ENCODE measurements at places on chromosomes 4 and X.
A peak's percentile ranks its signal among the peaks of the same experiment; 100 is the strongest.

DNA sequence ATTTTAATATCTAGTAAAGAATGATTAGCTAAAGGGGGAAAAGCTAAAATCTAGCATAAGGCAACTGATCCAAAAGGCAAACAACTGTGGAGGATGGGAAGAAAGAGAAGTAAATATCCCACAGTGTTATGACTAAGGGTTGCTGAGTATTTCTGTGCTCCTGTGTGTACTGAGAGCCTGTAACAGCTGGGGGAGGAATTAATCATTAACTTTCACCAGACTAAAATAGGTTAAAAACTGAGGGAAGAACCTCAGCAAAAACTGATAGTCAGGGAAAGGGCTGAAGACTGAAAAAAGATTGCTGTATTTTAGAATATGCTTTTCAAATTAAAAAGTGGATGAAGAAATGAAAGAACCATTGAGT lies 365.9 kb downstream of the CXXC4 start:
- no peak for DNase-seq

DNA sequence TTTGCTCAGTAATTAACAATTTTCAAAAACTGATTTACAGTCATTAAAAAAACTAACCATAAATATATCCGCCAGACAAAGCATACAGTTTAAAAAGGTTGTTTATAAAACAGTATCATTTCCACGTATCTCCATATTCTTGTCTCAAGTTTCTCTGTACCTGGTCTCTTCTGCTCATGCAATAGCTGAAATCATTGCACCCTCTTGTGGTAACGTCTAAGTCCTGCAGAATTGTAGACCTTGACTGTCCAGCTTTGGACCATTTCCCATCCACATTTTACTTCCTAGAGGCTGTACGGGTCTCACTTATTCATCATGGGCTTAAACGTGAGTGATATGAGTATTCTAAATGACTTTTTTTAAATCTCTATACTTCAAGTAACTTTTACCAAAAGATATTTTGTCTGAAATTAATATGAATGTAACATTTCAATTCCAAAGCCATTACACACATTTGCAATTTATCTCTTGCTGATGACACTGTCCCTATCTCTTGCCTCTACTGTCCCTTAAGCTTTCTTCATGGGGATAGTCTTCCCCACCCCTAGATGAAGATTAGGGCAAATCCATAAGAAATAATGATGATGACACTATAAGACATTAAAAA lies 118.5 kb downstream of the BTC start:
- peak; percentile 66 for DNase-seq

GRCh38 chr4:18529482-18529881 lies 507.9 kb upstream of the LCORL start:
- no peak for DNase-seq

GRCh38 chrX:47849778-47850177 lies 13.1 kb downstream of the ZNF81 start:
- no peak for DNase-seq

DNA sequence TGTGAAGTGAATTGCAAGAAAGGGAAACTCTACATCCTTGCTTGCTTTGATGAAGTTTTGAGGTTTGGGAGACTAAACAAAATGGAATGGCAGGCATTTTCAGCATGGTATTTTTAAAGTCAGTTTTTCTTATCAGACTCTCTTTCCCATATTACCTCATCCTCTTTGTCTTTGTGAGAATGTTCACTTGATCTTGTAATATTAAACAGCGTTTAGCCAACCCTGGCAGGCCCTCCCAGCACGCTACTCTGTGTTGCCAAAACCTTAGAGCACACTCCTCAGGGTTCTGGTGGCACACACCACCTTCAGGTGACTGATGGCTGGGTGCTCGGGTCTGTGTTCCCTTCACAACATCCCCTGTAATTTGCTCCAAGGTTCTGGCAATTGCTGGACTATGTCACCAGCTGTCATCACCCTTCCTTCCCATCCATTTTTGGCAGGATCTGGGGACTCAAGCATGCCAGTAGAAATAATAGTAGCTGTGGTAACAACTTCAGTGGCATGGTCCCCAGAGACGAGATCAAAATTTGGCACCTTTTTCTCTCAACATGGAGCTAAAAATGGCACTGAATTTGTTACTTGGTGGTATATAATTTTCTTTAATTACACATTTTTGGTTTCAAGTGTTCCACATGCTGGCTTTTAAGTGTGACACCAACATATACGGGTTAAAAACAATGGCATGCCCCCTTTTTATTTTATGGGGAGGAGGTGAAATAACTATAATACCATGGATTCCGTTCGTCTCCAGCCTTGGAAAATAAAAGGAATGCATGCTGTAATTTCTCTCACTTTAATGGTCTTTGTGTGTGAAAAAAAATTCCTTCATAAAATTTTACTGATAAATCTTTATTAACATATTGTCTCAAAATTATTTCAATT lies 273.1 kb downstream of the DCTD start:
- DNase-seq: peak; percentile 28

- DNase-seq: no peak
Measured at GRCh38 chr4:15366721-15367120, 61.1 kb upstream of the C1QTNF7 start.

GRCh38 chr4:142955501-142955900 lies 109.4 kb upstream of the INPP4B start:
- no peak for DNase-seq

DNA sequence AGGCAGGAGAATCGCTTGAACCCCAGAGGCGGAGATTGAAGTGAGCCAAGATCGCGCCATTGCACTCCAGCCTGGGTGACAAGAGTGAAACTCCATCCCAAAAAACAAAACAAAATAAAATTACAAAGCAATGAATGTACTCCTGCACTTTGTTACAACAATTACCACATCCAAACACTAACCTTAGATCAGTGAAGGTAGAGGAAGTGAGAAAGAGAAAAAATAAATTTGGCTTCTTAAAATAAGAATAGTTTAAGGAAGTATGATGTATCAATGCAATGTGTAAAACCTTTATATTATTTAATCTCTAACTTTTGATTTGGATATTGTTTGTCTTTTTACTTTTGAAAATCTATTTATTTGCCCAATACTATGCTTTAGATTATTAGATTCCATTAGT lies 21.7 kb upstream of the CSN1S1 start:
- no peak for DNase-seq

GRCh38 chr4:25890571-25891485 lies 23.2 kb upstream of the SMIM20 start:
- DNase-seq: no peak

GRCh38 chr4:186723292-186724057 lies at the start of gene FAT1:
Gene FAT1 (minus strand): TSS chr4:186723856. CDS start chr4:186709827, 14,029 bp downstream.
- peak; percentile 32 for DNase-seq

- DNase-seq: no peak
Measured at GRCh38 chr4:69843932-69844331, 16.0 kb downstream of the SULT1E1 start.

DNA sequence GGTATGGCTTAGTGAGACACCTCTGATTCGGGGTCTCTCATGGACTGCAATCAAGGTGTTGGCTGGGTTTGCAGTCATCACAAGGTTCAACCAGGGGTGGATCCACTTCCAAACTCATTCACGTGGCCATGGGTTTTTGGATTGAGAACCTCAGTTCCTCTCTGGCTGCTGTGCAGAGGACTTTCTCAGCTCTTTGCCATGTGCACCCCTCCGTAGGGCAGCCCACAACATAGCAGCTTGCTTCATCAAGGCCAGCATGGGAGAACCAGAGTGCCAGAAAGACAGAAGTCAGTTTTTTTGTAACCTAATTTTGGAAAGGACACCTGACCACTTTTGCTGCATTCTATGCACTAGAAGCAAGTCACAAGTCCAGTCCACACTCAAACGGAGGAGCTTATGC lies 154.9 kb downstream of the PJA1 start:
- DNase-seq: no peak

- DNase-seq: no peak
Measured at GRCh38 chrX:53155512-53156206, 61.7 kb downstream of the KANTR start.

DNA sequence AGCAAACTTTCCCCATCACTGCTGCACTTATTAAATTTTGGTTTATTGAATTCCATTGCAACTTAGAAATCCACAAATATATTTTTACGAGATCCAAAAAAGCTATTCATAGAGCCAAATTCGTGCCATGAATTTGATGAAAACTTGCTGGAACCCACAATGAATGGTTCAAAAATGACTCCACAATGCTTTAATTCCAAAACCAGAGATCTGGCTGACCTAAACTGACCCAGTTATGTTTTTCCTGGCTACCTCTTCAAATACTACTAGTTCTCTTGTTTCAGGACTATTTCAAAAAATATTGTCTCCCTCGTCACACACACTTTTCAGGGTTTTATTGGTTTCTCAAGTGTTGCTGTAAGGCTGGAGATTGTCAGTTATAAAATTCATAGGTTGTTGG lies 474.8 kb downstream of the PDGFC start:
- DNase-seq: no peak

- no peak for DNase-seq
Measured at GRCh38 chr4:38011511-38012162, 51.4 kb downstream of the PTTG2 start.
